Stimulated activated CD8-positive, alpha-beta memory T cell treated with anti-CD3 and anti-CD28 coated beads, Interleukin-4, amount 100 ng/mL, for 1 hour (primary cell): ENCODE measurements at places on chromosomes 7 and 10.

- no peak for DNase-seq
These were observed 34.1 kb upstream of the ARHGAP22 start for GRCh38 chr10:48638739-48639527.

DNA sequence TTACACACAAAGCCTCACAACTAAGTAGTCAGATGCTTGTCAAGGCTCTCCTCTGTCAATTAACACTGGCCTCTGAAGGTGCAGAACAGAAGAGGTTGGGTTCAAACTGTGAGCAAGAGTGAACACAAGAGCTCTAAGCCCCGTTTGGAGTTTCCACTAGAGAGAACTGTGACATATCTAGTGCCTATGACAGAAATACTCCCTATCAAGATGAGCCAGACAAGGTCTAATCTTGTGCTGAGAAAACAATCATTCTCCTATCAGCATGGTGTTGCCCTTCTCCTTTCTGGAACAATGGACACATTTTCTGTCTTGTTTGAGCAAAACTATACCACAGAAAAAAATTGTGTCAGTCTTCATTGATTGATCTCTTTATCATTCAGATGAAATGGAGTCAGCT, 62.4 kb upstream of the CCDC71L start:
- DNase-seq = no peak

GRCh38 chr7:106693677-106694353, 32.9 kb upstream of the CCDC71L start:
- no peak for DNase-seq

GRCh38 chr7:127786184-127786583, 134.2 kb downstream of the SND1 start:
- DNase-seq = no peak

DNA sequence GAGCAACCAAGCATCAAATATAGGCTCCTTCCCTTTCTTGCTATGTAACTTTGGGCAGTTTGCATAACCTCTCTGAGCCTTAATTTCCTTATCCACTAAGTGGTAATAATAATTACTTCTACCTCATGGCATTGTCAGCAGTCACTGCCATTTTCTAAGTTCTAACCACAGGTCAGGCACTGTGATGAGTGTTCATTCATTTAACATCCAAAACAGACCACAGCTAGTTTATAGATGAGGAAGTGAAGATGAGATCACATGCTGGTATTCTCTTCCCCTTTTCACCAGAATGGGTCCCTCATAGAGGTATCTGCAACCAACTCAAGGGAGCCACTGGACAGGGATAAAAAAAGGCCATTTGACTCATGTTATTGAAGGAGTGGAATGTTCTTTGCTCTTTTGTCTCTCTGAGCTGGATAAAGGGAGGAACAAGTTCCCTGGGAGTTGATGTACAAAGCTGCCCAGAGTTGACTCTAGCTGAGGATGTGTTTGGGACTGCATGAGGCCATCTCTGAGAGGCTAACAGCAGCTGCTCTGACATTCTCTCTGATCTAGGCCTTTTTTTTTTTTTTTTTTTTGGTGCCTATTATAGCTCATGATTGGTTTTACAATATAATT, 65.0 kb downstream of the DNAJC12 start:
- no peak for DNase-seq

- DNase-seq = no peak
These were observed 116.7 kb downstream of the TNS3 start for GRCh38 chr7:47465191-47465590.

DNA sequence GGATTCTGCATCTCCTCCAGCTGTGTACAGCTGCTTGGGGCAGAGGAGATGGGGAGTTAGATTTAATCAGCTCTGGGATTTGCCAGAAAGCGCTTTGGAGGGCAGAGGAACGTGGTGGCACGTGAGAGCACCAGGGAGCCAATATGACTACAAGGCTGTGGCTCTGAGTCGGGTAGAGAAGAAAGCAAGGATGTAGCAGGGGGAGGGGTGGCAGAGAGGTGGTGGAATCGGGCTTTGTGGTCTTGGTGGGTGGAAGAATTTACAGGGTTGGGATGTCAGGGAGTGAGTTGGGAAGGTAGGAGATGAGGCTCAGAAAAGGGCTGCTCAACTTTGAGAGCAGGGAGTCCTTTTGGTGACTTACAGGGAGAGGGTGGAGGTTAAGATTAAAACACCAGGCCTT, 113.6 kb downstream of the CCNY start:
- DNase-seq = no peak

GRCh38 chr7:157445956-157446295, 109.1 kb downstream of the DNAJB6 start:
- no peak for DNase-seq
